ENCODE measurements at places on chromosomes 5 and 9.

- no peak for DNase-seq
Observed at GRCh38 chr5:1734908-1735289, 64.7 kb downstream of the MRPL36 start.

DNA sequence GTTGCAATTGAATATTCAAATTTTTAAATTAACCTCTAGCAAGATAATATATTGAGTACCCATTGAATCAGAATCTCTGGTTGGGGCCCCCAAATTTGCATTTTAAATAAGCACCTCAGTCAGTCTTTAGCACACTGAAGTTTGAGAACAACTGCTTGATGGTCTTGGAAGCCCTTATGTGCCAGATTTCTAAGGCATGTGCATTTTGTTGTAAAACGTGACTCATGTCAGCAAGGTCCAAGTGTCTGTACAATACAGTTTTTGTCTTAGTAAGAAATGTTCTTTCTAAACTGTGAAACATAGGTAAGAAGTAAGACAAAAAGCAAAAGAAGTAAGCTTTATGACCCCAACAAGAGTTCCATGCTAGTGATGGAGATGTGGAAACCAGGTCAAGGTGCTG is 59.1 kb upstream of the PHF2 start:
- no peak for DNase-seq

DNA sequence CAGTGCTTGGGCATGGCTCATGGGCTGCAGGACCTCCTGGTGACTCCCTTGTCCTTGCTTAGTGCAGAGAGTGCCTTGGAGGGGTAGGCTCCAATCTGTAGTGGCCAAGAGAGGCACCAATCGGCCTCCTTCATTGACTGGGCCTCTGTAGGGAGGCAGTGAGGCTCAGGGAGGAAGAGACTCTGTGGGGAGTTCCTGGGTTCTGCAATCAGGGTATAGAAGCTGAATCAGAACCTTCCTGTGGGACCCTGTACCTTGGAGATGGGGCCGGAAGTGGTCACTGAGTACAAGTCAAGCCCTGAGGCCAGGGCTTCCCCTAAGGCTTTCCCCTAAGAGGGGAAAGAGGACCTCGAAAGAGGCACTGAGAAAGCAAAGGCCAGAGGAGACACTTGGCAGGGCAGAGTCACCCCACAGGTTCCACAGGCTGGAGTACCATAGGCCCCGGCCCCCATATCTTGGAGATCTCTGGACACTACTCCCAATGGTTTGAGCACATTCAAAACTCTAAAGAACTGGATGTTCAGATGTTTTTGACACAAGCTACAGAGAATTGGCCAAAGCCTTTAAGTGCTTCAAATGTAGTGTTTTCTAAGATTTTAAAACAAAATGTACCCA is 190.5 kb downstream of the HSPA4 start:
- peak; percentile 30 for DNase-seq

DNA sequence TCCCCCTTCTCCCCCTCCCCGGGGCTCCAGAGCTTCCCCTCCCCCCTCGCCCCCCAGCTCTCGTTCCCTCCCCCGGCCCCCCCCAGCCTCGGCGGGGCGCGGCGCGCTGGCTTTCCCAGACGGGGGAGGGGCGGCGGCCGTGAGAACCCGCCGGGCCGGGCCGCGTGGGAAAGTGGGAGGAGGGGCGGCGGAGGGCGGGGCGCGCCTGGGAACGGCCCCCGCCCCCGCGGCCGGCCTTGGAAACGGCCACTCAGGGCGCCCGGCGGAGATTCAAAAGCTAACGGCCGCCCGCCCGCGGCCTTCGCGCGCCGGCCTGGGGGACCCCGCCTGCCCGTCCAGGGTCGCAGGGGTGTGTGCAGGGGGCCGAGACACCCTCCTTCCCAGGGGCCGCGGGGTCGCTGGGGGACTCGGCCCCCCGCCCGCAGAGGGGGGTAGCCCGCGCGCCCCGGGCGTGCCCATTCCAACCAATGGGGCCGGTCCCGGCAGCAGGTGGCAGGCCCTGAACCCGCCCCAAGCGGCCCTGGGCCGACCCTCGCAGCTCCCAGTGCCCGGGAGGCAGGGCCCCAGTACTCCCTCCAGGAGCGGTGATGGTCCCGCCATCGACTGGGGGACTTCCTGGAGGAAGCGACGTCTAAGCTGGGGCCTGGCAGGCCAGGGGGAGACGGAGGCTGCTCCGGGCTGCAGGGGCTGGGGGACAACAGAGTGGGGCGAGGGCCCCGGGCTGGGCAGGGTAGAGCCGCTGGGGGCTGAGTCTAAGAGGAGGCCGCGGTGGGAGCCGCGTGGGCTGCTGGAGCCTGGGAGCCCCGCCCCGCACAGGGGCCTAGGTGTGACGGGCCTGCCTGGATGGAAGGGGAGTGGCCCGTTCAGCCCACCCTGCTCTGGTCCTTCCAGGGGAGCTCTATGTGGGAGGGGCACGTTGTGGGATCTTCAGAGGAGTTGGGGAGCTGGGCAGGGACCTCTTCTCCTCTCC is 14.2 kb upstream of the NRARP start:
- no peak for DNase-seq

DNA sequence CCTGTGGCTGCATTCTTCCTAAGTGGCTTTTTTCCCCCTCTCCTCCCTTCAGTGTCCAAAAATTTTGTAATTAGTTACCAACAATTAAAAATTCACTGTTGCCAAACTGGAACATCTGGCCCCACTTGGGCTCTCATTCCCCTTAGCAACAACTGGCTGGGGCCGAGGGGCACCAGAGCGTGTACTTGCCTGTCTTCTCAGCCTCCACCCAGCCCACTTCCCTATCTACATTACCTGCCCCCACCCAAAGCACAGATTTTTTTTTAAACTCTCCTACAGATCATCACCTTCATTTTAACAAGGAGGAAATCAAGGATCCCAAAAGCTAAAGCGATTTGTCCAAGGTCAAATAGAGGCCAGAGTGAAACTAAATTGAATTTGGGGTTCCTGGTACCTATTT is 278.8 kb downstream of the EBF1 start:
- no peak for DNase-seq

DNA sequence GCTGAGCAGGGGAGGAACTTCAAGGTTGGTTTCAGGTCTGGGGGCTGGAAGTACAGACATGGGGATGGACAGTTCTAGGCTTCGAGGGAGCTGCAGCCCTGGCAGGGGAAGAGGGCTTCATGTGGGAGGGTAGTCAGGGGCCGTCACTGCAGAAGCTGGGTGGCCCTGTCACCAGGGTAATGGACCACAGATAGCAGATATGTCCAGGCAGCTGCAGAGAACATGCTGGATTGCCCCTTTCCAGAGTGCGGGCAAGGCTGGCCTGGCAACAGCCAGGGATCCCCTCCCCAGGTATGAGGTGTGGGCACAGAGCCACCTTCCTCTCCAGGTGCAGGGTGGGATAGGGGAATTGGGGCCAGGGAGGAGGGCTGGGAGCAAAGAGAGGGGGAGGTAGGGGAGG is 206.5 kb downstream of the GADD45G start:
- no peak for DNase-seq

GRCh38 chr5:59768152-59769040 is 125.1 kb downstream of the PDE4D start:
- peak; percentile 23 for DNase-seq

DNA sequence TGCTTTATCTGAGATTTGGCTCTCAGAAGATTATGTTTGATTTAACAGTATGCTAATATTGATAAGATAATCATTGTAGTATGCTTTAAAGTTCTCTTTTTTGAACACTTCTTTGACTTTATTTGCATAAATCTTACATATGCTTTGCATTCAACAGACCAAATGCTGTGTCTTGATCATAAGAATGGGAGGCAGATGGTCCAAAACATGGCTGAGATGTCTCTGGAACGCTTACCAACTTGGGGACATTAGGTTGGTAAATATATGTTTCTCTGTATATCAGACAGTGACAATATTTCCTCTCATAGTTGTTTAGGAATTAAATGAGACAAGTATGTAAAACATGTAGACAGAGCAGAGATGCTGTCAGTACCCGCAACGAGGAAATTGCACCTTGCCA is 197.9 kb upstream of the CTNND2 start:
- no peak for DNase-seq

DNA sequence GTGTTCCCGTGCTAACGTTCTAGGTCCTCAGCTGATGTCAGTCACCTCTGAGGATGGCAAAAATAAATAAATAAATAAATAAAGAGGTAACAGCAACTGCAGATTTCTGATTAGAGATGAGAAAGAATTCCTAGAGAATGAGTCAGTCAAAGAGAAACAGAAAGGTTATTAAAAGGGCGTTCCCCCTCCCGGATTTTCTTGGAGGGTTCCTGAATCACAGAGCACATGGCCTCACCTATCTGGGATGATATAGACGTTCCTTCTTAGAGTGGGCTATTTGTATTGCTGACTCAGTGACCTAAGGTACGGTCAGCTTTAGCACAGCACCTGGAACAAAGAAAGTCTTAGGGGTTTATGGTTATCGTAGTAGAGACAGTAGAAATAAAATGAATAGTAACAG is 30.6 kb downstream of the HTR4 start:
- no peak for DNase-seq

DNA sequence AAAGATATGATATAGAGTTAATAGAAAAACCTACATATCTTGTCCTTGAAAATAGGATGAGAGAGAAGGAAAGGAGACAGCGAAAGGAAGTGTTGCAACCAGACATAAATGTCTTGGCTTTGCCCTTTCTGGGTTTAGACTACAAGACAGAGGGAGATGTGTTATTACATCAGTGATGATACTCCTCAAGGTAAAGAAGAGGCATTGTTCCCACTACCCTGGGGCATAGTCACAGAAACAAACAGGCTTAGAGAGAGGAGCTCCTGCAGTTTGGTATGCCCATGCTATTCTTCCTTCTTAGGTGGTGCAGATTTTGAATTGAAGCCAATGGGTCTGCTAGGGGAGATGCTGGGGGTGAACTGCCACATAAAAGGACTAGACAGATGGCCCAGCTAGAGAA is 166.8 kb upstream of the RFX3 start:
- no peak for DNase-seq

DNA sequence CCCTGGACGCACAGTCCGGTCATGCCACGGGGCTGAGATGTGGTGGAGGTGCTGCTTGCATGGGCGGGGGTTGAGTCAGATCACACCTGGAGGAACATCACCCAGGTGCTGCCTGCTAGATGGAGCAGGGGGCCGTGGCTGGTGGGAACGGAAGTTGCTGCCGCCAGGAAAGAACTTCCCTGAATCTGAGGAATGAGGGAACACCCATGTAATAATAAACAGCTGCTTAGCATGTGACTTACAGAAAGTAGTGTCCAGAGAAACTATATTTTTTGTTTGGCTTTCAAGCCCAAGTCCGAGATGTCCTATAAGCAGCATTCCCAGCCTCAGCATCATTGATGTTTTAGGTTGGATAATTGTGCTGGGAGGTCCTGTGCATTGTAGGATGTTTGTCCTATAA is 27.1 kb upstream of the FAM240B start:
- no peak for DNase-seq

DNA sequence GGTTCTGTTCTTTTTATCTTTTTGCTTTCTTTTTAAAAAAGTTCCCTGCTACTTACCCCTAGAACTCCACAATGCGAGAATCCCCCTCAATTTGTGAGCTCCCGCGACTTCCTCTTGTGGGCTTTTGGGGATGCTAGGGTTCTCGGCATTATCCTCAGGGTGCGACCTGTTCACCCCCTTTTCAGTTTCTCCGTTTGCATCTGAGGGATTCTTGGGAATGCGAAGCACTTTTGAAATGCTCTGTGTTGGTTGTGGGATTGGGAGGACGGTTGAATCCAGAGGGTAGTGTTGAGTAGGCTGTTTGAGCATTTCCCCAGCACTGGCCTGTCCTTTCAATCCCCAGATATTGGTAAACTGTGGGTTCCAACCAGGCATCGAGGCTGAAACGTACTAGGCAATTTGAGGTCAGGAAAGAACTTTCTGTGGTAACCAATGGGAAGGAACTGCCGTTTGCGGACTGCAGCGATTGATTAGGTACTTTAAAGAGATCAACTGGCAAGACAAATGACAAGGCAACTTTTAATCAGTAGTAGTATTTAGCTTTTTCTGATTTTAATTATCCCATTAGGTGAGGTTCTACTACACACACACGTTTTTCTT is 415 bp downstream of the XRCC4 start:
- peak; percentile 50 for DNase-seq

GRCh38 chr5:150573867-150574817 is 66.2 kb downstream of the NDST1 start:
- DNase-seq = no peak

GRCh38 chr5:125277494-125278154 is 531.2 kb upstream of the ZNF608 start:
- DNase-seq = no peak

GRCh38 chr9:27888661-27889295 is 315.5 kb upstream of the C9orf72 start:
- no peak for DNase-seq

Measured in T-helper 1 cell (primary cell).